GM23248 (cell line): ENCODE measurements at places on chromosomes 16 and 17.

- peak; percentile 55 for DNase-seq
Observed at GRCh38 chr17:7886227-7887037, 2.2 kb upstream of the CHD3 start.

- DNase-seq: no peak
Observed at GRCh38 chr16:9868606-9869149, 313.6 kb downstream of the GRIN2A start.

- DNase-seq: no peak
Observed at GRCh38 chr17:66690166-66690565, 144.8 kb upstream of the CACNG5 start.

DNA sequence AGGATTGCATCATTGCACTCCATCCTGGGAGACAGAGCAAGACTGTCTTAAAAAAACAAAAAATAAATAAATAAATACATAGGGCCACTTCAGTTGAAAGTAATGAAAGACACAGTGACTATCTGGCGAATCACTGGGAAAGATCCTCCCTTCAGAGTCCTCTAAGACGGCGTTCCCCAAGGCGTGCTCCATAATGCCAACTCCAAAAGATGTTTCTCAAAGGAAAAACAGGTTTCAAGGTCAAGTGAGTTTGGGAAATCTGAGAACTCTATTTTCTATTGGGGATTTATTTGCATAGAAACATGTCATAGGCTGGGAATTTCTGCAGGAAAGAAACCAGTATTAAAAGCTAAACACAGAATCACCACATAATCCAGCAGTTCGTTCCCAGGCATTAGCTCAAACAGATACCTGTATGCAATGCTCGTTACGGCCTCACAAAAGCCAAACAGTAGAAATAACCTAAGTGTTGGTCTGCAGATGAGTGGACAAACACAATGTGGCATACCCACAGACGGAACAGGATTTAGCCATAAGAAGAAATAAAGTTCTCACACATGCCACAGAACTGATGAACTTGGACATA is 7.9 kb downstream of the KLHDC4 start:
- DNase-seq: peak; percentile 14

DNA sequence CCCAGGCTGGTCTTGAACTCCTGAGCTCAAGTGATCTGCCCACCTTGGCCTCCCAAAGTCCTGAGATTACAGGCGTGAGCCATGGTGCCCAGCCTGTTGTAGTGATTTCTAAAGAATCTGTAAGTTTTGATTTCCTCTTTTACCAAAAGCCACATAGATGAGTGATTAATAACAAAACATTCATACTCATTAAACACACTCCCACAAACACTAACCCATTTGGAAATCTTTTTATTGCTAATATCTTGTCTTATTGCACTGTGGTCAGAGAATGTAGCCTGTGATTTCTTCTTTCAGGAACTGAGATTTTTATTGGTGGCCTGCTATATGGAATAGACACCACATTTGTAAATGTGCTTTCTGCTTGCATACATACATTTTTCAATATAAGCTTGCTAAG is 31.6 kb downstream of the MYH10 start:
- DNase-seq: peak; percentile 9

DNA sequence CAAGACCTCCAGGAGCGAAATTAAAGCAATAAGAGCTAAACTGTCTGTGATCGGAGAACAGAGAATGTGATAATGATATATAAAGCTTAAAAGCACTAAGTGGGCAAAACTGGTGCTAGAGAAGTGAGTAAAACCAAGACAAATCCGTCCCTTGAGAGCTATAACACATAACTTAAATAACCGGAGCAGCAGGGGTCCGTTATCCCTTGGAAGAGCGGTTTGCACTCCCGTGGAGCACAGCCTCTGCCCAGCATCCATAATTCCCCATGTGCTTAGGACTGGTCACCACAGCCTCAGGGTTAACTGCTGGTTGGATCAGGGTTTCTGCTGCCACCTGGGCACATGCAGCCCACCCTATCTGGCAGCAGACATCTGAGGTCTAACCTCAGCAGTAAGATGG is 489.0 kb downstream of the NPIPA7 start:
- no peak for DNase-seq

DNA sequence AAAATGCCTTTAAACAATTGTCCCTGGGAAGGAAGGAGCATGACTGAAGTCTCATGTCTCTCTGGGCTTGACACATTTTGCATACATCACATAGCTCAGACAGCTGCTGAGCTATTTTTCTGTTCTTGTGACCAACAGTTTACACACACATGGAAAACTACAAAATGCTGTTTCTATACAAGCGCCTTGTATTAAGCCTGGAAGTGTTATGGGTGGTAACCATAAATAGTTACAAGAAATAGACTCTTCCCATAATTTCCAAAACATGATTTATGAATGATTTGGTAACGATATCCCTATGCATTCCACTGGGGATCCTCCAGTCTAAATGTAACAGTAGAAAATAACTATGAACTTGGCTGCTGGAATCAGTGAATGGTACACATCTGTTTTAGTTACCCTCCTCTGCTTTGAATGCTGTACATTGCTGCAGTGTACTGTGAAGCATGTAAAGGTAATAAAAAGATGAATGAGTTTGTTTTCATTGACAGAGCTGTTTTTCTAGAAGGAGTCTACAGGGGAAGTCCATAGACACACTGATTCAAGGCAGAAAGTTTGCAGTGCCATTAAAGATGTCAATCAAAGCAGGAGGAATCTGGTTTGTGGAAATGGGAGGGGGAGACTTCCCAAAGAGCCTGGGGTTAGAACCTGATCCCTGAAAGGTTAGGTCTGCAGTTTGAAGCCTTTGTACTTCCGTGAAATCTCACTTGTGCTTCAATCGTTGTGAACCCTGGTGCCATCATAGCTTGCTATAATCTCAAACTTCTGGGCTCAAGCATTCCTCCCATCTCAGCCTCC is 5.0 kb downstream of the ACSF2 start:
- DNase-seq: no peak

GRCh38 chr16:9522614-9523013 is 431.2 kb downstream of the HAPSTR1 start:
- no peak for DNase-seq

- DNase-seq: no peak
Observed at GRCh38 chr16:84072014-84072413, 29.4 kb upstream of the SLC38A8 start.

DNA sequence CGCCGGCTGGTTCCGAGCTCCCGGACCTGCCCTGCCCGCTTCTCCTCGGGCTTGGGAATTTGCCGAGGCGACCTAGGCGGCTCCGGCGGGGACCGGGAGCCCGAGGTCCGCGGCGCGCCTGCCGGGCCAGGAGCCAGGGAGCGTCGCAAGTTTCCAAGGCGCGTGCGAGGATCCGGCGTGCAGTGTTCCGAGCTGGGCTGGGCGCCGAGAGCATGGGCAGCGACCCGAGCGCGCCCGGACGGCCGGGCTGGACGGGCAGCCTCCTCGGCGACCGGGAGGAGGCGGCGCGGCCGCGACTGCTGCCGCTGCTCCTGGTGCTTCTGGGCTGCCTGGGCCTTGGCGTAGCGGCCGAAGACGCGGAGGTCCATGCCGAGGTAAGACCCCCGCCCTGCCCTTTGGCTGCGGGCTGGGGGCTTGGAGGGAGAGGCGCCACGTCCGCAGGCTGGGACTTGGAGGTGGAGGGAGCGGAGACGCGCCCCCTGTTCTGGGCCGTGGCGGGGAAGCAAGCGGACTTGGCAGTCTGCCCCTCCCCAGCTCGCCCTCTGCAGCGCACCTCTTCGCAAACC is 668 bp downstream of the MMP15 start:
- DNase-seq: peak; percentile 67

DNA sequence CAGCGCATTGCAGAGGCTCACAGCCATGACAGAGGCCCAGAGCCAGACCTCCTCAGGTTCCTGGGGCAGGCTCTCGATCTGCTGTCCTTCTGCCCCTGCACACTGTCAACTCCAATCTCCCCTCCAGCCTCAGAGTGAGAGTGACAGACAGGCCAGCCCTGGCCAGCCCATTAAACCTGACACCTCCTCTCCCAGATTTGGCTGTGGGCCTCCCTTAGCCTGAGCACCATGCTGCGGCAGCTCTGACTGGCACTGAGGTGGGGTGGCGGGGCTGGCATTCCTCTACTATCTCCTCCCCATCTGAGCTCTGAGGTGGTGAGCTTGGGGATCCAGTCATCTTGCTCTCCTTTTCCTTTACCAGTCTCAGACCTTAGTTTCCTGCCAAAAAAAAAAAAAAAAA is 15.5 kb upstream of the C1QL1 start:
- DNase-seq: no peak

DNA sequence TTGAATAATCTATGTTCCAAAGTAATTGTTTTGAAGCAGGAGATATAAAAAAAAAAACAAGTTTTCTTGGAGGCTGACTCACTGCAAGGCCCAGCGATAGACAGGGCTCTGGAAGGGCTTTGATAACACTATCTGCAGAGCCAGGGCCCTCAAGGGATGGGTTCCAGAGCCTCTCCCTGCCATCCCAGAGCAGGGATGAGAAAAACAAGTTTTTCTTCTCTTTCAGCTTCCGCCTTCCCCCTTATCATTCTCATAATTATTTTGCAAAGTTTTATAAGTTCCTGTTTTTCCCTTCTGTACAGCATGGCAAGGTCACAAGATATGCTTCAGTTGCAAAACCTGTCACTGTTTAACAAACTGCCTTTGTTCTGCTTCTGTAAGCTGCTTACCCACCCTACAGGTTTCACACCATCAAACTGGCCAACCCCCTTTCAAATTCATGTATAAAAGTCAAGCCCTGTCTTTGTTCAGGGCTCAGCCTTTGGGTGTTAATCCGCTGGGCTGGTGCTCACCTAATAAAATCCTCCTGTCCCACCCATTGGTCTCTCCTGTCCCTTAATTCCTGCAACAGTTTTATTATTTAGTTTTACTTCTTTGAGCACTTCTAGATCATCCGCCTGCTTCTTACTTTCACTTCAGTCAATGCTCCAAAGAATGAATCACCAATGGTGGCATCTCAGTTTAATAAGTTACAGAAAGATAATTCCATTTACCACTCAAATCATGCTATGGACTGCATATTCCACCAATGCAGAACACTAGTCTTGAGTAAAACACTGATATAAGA is 5.6 kb upstream of the THUMPD1 start:
- DNase-seq: no peak

DNA sequence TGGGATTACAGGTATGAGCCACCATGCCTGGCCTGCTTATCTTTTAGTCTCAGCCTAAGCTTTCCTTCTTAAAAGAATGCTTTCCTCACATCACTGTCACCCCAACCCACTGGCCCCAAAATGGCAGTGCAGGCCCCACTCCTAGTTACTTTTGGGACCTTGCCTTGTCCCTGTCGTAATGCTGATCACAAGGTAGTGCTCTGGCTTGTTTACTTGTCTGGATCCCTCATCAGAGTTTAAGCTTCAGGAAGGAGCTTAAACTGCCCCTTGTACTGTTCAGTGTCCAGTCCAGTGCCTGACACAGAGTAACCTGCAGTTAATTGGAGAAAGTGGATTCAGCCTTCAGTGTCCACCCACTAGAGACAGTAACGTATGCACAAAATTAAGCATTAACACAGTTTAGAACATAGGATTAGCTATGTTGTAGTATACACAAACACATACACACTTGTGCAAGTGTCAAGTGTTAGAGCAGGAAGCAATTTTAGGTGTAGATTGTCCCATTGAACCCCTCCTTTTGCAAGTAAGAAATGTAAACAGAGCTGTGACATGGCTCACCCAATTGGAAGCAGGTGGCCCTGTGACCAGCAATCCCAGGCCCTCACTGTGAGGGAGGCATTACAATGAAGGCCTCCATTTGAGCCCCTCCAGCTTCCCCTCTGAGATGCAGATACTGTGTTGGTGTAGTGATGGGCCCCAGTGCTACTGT is 44.2 kb downstream of the LDHD start:
- no peak for DNase-seq

DNA sequence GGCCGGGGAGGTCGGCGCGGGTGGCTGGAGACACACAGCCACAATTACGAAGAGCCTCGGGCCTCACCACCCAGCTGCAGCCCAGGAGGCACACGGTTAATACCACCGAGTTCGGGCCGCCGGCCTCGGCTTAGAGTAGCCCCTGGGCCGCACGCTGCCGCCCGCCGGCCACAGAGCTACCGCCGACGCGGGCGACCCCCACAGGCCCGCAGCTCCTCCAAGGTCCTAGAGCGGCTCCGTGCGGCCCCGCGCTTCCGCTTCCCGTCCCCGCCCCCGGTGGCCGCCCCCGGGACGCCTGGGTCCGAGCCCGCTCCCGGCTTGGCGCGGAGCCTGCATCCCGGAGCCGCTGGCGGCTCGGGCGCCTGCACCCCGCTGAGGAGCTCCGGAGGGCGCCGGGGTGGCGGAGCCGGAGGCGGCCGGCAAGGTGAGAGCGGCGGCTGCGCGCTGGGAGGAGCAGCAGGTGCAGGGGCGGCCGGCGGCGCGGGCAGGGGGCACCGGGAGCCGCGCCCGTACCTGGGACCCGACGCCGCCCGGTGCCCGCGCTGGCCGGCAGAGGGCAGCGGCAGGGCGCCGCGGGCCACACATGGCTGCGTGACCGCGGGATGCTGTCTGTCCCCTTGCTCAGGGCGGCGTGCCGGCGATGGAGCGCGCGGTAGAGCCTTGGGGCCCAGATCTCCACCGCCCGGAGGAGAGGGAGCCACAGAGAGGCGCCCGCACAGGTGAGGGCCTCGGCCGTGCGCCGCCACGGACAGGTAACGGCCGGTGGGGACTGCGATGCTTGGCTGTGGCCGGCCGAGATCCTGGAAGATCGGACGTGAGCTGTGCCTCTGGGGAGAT is at the start of gene ZNF48:
TSS of gene ZNF48 (plus strand) at position 266 of the 837 bp plus-strand sequence. CDS start at position 641, 375 bp downstream.
- DNase-seq: peak; percentile 94

DNA sequence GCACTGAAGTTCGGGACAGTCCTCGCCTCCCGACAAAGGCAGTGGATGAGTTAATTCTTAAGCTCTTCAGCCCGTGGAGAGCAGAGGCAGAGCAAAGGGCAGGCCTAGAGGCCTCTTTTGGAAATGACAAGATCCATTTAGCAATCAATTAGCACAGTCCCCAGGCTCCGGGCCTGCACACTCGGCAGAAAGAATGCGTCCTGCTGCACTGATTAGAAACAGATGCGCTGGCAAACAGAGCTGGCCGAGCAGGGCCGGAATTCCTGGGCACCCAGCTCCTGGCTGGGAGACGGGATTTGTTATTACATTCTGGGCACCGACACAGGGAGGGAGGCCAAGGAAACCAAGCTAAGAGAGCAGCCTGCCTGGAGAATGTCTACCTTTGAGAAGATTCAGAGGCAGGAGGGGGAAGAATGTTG is 162.9 kb downstream of the COPRS start:
- DNase-seq: peak; percentile 97

DNA sequence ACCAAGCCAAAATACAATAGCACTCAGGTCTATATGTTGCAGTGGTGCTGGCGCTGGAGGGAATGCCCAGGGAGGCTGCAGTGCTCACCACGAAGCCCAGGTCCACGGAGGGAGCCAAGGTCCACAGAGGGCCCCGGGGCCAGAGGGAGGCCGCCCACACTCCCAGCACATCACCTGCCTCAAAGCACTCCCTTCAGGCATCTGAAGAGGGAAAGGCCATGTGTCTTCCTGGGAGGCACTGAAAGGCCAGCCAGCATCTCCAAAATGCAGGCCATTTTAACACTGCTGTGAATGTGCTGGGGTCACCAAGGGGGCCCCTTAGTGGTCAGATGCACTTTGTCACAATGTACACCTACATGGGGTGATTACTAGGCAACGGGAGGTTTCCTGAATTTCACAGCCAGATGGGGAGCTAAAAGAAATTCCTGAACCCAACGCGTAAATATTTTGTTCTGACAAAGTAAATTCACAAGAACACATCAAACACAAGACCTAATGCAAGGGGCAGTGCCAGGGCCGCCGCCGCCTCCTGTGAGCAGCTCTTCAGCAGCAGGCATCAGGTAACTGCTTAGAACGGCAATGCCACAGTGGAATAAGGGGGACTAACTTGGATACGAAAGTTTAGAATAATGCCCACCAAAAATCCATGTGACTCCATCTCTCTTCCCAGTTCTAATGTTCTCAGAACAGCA is 42.8 kb downstream of the USP22 start:
- no peak for DNase-seq
